ENCODE measurements at places on chromosomes 3 and 15.

DNA sequence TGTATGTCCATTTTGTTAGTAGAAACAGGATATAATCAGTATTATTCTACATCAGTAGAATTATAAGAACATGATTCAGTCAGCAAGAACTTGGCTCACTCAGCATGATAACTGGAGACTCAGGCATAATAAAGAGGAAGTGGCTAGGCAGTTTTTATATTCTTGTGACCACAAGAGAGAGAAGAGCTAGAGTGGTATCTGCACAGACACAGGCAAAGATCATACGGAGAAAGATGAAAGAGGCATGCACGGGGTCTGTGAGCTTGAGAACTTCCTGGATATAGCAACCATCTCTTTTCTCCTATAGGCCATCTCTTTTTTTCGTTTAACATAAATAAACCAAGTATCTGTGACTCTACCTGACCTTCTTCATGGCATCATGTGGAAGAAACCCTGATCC lies 46.8 kb downstream of the MYO5A start:
- peak; percentile 74 for DNase-seq

DNA sequence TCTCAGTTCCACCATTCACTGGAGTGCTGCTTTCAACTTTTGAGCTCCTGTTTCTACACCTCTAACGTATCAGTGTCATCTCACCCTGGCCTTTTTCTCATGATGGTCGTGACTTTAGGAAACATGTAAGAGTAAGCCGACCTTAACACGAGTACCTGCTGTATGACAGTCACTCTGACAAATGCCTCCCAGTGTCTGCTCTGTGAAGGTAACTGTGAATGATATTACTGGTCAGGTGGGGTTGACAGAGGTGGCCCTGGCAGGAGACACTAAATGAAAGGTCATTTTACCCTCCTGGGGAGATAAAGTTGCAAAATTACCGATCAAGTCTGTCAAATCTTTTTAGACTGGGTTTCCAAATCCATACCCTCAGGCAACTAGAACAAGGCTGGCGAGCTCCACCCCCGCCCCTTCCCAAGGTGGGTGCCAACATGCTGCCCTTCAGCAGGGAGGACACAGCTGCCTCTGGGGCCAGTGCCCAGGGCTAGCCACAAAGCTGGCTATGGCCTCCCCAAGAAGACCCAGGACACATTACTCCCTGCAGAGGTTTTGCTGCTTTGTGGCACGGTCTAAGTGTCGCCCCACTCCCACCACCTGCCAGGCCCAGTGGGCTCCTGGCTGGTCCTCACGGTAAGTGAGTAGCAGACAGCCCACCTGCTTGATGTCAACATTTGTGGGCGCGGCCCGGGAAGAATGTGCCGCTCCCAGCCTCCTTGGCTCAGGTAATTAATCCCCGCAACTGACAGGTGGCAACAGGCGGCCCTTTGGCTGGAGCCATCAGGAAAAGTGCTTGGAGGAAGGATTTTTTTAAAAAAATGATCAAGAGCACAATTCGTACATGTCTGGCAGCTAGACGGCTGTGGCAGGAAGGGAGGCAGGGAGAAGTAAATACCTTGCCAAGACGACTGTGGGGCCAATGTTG lies 211.8 kb downstream of the TP63 start:
- no peak for DNase-seq

DNA sequence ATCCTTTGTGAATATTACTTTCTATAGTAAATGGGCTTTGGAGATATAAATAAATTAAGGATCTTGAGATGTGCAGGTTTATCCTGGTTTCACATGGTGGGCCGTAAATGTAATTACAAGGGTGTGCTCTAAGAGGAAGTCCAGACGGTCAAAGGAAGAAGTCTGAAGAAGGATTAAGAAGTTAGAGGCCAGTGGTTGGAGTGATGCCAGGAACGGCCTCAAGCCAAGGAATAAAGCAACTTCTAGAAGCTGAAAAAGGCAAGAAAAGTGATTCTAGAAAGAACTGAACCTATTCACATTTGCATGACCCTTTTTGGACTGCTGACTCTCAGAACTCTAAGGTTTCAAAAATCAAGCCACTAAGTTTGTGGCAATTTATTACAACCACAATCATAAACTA lies 981.3 kb upstream of the ALCAM start:
- DNase-seq, result no peak

DNA sequence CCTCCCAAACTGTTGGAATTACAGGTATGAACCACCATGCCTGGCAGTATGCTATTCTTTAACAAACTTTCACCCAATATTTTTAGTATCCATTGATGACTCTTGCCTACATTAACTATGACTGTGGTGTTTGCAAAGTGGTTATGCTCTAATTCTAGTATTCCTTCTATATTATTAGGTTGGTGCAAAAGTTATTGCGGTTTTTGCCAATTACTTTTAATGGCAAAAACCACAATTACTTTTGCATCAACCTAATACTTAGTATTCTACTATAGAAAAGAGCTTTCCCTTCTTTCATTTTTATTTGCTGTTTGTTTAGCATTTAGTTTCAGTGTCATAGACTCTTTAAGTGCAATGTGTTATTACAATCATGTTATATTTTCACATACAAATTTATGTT lies 760.6 kb downstream of the NR2F2 start:
- no peak for DNase-seq

- DNase-seq, result no peak
Observed at GRCh38 chr3:6746443-6746842, 114.5 kb upstream of the GRM7 start.

GRCh38 chr3:114848643-114849350 lies 298.3 kb downstream of the ZBTB20 start:
- no peak for DNase-seq

Measured in common myeloid progenitor, CD34-positive (primary cell).